Muscle of back (tissue), 13 donors: ENCODE measurements at places on chromosomes 5 and 9.
A peak's percentile ranks its signal among the peaks of the same experiment; 100 is the strongest.

- DNase-seq = no peak
Observed at GRCh38 chr9:129346046-129346445, 168.0 kb upstream of the IER5L start.

- DNase-seq = peak; percentile 63
Observed at GRCh38 chr5:59036274-59036961, 453.5 kb downstream of the RAB3C start.

DNA sequence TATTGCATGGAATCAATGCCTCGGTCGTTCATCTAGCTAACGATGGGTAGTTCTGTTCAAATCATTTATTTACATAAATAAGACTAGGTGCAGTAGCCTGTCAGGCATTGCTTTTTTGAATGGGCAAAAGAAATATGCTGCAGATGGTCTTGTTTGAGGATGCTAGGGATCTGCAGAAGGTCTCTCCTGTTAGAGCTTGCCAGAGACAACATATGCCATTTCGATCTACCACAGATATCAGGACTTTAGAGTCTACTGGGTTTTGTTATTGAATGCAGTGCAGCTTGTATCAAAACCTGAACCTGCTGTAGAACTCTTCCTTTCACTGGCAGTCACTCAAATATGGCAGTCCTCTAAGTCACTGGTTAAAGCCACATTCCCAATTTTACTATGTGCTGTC lies 381.1 kb upstream of the CDH10 start:
- DNase-seq = no peak

DNA sequence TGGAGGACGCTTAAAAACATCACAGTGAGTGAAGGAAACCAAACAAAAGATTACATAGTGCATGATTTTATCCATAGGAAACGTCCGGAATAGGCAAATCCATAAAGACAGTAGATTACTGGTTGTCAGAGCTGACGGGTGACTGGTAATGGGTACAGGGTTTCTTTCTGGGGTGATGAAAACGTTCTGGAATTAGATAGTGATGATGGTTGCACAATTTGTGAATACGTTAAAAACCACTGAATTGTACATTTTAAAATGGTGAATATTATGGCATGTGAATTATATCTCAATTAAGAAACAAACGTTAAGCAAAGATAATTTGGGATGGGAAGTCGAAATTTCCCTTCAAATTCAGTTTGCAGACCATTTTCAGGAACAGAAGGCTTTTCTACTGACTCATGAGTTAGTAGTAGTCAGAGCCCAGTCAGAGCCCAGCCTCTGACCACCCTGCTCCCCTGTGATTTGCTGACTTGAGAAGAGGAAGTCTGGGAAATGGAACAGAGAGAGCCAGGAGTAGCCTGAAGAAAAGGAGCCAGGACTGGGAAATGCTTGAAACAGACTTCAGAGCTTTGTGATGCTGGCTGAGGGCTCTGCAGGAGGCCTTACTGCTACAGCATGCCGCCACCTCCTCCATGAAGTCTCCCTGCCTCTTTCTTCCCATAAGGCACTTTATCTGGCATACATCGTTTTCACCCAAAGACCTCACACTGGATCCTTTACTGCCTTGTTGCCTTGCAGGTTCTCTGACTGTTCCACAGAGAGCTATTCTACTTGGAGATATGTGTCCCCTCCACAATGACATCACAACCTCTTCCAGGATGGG lies 46.4 kb upstream of the CTNNA1 start:
- DNase-seq = no peak

DNA sequence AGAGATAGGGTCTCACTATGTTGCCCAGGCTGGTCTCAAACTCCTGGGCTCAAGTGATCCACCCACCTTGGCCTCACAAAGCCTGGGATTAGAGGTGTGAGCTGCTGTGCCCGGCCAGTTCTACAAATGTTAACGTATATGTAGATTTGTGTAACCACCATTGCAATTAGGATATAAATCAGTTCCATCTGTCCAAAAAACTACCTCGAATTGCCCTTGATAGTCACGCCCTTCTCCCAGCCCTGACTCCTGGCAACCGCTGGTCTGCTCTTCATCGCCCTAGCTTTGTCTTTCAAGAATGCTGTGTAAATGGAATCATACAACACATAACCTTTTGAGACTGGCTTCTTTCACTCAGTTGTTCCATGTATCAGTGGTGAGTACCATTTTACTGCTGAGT lies 46.1 kb upstream of the PPARGC1B start:
- DNase-seq = no peak

DNA sequence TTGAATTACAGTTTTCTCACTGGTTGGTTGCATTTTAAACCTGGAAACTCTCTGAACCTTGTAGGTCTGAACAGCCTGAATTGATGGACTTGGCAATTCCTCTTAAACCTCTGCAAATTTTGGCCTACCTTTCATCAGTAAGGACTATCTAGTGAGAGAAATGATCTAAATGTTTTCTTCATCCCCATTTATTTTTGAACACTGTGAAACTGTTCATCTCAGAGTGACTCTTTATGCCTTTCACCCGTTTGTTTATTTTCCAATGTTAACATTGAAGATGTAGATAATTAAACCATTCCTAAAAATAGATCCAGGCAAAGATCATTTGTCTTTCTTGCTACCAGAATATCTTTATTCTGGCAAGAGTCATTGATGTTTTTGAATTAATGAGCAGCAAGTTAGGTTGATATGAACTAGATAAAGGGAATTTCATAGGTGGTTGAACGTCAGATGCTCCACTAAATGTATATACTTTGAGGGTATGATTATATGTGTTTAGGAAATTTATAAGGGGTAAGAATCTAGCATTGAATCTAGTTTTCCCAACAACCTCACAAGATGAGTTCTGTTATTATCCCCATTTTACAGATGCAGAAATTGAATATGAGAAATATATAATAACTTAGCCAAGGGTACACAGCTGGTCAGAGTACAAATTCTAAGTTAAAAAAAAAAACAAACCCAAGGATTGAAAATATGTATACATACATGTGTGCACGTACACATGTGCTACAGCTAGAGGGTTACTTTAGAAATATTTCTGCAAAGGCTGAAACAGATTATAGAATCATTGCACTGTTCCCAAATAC lies 3.4 kb downstream of the CPEB4 start:
- DNase-seq = no peak

DNA sequence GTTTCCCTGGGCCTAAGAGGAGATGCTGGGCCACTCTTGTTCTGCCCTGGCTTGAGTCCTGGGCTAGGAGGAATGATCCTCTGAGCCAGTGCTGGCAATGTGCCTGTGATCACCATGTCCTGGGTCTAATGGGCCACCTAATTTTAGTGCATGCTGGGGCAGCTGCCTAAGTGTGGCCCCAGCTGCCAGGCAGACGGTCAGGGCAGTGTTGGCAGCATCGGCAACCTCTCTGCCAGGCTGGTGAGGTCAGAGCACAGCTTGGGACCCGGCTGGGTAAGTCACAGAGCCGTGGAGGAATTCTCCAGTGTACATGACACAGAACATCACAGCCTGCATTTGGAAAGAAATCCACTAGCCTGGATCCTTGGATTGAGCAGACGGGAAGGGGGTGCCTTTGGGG lies 21.4 kb upstream of the PITX1 start:
- no peak for DNase-seq

DNA sequence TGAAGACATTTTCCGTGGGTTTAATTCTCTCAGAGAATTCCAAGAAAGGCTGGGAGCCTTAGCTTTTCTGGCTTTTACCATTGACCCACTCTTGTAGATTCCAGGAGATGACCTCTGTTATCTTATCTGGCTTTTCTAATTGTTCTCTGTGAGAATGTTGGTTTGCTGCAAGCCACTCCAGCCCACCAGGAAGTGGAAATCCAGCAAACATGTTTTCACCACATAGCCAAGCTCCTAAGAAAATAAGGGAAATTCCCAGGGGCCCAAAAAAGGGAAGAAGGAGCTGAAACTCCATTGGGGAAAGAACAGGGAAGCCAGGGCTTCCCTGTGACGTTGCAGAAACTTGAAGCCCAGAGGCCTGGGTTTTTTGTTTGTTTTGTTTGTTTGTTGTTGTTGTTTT lies 19.7 kb downstream of the GPR107 start:
- peak; percentile 19 for DNase-seq

DNA sequence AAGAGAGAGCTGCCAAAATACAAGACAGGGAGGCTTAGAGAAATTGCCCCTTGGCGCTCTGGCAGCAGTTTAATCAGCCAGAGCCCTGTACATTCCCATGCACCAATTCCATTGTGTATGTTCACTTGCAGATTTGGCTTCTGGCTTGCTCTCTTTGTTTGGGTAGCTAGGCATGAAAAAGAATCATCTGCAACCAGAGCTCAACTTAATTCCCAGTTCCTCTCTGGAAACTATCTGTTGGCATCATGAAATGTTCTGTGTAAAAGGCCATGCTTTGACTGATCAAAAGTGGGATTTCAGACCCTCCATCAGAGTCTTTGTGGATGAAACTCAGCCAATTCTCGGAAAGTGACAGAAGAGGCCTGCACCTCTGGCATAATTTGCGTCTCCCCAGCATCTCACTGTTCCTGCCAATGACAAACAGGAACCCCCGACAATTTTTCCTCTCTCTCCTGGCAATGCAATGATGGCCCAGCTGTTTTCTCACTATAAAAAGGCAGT lies 53.8 kb upstream of the RAD23B start:
- peak; percentile 64 for DNase-seq

GRCh38 chr5:141880961-141881801 lies 3.0 kb upstream of the PCDH1 start:
- no peak for DNase-seq

- DNase-seq = no peak
Observed at GRCh38 chr9:111919875-111920274, 23.3 kb downstream of the UGCG start.

DNA sequence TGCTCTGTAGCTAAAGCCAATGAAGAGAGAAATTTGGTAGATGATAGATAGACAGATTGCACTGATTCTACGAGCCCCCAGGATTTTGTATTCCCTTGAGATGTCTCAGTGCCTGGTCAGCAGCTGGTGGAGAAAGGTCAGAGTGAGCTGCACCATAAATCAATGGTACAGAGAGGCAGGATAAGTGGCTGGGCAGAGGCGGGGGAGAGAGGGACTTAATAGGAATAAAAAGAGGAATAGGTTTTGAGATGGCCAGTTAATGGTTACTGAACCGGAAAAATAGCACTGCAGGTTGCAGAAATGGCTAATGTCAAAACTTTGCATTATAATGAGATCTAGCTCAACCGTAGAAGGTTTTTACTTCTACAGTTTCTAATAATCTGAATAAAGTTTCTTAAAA lies 47.9 kb upstream of the SLC12A2 start:
- no peak for DNase-seq

DNA sequence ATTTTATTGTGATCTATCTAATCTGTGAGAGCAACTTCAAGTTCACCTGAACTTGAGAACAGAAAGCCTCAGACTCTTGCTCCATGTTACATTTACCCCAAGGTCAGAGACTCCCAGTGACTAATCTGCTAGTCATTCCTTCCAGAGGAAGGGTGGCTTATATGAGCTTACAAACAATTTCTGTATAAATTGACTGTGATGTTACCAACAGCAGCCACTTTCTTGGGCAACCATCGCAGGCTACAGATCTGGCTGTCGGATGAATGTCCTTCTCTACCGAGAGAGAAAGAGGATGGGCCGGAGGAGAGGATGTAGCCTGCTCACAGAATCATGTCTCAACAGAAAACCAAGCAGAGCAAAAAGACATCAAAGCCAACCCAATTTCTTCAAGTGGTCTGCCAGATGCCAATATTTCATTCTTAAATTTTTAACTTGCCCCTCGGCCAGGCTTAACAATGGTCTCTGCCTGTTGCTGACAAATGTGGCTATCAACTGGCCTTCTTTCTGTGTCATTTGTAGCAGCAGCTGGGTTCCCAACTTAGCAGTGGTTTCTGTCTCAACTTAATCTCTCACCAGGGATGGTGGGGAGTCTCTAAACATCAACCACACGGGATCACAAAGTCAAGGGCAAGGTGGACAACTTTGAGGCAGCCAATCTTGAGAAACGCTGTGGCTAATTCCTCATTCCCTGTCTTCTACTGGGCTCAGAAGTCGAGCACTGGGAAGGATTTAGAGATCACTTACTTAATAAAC lies 81.3 kb downstream of the RAPGEF1 start:
- peak; percentile 49 for DNase-seq

- peak; percentile 38 for DNase-seq
Observed at GRCh38 chr5:143155455-143155854, 248.0 kb downstream of the NR3C1 start.

GRCh38 chr5:158543539-158544387 lies 556.0 kb downstream of the EBF1 start:
- DNase-seq = peak; percentile 49

DNA sequence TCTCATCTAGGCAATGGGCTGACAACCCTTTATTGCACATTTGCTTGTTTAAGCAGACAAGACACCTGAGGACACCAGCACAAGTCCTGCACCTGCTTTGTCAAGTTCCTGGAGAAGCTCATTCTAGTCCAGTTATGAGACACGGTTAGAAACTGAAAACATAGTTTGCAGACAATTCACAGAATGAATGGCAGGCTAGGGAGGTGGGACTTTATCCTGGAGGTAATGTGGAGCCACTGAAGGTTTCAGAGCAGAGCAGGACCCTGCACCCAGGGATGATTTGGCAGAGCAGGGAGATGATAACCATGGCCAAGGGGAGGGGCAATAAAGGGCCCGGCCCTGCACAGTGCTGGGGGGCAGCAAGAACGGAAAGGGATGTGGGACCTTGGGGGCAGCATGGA lies 50.7 kb upstream of the SLC25A51 start:
- DNase-seq = no peak

DNA sequence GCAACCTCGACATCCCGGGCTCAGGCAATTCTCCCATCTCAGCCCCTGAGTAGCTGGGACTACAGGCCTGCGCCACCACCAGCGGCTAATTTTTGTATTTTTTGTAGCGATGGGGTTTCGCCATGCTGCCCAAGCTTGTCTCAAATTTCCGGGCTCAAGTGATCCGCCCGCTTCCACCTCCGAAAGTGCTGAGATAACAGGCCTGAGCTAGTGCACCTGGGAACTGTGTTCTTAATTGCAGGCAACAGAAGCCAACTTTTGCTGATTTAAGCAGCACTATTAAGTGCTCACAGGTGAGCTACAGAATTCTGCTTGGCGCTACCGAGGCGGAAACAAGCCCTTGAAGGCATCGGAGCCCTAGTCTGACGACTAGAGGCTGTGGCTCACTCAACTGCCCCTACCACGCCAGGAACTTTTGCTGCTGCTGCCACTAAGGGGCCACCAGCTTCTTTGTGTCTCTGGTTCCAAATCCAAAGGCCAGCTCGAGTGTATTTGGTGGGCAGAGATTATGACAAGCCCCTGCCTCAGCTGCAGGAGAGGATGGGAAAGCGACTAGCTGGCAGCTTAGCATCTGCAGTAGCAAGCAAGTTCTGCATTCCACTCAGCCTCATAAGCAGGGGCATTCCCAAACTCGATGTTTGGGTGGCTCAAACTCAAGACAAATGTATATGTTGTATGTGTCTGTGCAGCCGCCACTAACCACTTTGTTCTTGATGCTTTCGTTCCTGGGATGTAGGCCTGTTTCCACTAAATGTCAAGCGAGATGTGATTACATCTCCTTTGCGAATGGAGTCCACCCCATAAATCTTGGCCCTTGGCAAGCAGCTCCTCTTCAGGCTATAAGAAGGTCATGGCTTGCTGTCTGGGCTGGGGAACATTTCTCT lies 10.6 kb upstream of the HMCN2 start:
- DNase-seq = no peak

GRCh38 chr5:88207575-88207974 lies 61.1 kb downstream of the TMEM161B start:
- DNase-seq = no peak
